ENCODE measurements at places on chromosomes 6 and 20.

- no peak for DNase-seq
These were observed 140.5 kb downstream of the CD83 start for GRCh38 chr6:14258117-14258516.

DNA sequence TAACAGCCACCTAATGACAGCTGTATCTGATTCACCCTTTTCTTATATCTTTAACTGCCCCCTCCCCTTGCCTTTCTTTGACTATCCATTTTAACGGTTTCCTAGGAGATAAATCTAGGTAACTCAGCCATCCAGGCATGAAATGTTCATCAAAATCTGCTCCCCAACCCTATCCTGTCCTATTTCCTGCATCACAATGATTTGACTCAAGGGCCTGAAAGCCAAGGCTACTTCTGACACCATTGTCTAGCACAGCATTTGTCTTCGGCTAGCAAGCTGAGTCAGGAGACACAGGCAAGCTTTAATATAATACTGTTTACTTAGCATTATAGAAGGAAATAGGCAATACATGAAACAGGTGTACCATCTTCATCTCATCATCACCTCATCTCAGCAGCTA, 31.6 kb upstream of the MANEA start:
- no peak for DNase-seq

DNA sequence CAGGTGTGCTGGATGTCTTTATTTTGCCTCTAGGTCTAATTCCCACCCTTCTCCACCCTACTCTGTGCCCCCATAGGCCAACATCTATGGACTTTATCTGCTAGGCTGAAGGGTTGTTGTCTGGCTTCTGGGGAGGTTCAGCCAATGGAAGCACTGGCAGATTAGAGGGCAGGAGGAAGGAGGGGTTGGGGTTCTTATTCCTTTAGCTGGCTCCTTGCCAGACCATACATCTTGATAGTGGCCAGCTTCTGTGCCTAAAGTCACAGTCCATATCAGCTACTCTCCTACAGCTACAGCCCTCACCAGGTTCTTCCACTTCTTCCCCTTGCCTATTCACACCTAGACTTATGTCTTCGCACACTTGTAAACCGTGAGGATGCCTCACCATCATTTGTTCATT, 41.1 kb downstream of the ROS1 start:
- DNase-seq, result no peak

- DNase-seq, result no peak
These were observed 157.4 kb downstream of the EYA2 start for GRCh38 chr20:47051936-47052526.

DNA sequence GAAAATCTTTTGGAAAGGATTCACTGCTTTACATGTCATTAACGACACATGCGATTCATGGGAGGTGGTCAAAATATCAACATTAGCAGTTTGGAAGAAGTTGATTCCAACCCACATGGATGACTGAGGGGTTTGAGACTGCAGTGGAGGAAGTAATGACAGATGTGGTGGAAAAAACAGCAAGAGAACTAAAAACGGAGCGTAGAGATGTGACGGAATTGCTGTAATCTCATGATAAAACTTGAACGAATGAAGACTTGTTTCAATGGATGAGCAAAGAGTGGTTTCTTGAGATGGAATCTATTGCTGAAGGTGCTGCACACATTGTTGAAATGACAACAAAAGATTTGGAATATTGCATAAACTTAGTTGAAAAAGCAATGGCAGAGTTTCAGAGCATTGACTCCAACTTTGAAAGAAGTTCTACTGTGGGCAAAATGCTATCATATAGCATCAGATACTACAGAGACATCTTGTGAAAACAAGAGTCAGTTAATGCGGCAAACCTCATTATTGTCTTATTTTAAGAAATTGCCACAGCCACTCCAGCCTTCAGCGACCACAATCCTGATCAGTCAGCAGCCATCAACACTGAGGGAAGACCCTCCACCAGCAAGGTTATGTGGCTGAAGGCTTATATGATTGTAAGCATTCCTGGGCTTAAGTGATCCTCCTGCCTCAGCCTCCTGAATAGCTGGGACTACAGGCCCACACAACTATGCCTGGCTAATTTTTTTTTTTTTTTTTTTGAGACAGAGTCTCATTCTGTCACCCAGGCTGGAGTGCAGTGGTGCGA, 19.2 kb downstream of the SRSF3 start:
- DNase-seq, result no peak

DNA sequence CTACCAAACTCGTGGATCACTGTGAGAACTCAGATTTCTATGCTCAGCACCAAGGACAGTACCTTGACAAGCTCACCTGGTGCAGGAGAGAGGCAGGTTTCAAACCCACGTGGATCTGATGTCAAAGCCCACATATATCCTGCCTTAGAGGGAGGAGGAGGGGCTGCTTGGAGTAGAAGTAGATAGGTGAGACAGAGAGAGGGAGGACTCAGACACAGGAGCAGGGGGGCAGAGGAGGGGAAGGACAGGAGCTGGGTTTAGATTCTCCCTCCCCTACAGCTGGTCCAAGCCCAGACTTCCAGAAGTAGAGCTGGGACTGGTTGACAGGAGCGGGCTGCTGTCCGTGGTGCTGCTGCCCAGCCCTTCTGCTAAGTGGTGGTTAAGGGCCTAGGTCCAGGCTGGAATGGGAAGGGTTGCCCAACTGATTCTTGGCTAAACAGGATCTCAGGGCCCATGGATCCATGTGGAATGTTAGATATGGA, 77.5 kb downstream of the CDH22 start:
- no peak for DNase-seq

GRCh38 chr20:36279776-36280175, 26.4 kb upstream of the DLGAP4 start:
- no peak for DNase-seq

GRCh38 chr6:42403831-42404230, 47.9 kb downstream of the TRERF1 start:
- no peak for DNase-seq

DNA sequence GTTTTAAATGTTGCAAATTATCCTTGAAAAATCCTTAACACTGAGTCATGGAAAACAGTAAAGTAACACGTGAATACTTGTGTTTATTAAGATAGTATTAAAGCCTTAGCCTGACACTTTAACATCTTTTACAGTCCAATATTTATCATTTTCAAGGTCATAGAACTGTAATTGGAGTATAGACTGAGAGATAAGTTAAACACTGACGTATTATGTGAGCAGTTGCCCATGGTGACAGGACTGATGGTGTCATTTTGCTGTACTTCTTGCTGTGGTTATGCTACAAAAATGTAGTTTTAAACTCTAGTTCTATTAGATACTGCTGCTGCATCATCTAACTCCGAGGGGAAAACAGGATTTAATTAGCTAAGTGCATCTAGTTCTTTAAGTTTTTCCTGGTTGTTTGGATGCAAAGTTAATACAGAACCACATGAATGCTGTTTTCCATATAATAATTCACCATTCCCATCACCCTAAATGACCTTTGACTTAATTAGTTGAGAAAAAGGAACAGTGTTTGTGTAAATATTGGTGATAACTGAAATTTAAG, 37.8 kb downstream of the SLC2A12 start:
- no peak for DNase-seq

GRCh38 chr20:47682028-47682783, 103.1 kb downstream of the SULF2 start:
- DNase-seq, result no peak

- no peak for DNase-seq
These were observed 10.7 kb downstream of the SLC9A8 start for GRCh38 chr20:49823152-49823847.

DNA sequence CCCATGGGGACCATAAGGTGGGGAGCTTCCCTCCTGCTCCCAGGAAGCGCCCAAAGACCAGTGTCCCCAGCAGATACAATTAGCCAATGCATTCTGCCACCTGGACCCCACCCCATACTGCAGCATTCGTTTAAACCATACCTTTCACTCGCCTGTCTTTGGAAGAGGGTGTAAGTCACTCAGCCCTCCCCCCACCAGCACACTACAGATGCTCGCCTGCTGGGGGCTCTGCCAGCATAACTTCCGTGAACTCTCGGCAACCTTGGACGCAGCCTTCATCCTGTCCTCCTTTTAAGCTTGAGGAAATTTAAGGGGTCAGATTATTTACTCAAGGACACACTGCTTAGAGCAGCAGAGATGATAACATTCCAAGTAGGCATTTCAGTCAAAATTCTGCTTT, 94.4 kb upstream of the NAA20 start:
- no peak for DNase-seq

GRCh38 chr20:50695135-50695872, 4.0 kb upstream of the RIPOR3 start:
- no peak for DNase-seq

GRCh38 chr6:156864557-156864956, 87.4 kb downstream of the ARID1B start:
- DNase-seq, result no peak

GRCh38 chr20:41433203-41433602, 66.6 kb upstream of the EMILIN3 start:
- DNase-seq, result no peak

- DNase-seq, result no peak
These were observed at the start of gene DNAH8 for GRCh38 chr6:38715016-38715689. Gene DNAH8 (plus strand): TSS chr6:38715311. CDS start chr6:38722810, 7,499 bp downstream.

- DNase-seq, result no peak
These were observed 413 bp downstream of the PTPRA start for GRCh38 chr20:2873747-2874041.

- DNase-seq, result no peak
These were observed 73.0 kb upstream of the BCLAF1 start for GRCh38 chr6:136362421-136363356.

GRCh38 chr6:20266851-20267608, 54.8 kb upstream of the MBOAT1 start:
- no peak for DNase-seq

DNA sequence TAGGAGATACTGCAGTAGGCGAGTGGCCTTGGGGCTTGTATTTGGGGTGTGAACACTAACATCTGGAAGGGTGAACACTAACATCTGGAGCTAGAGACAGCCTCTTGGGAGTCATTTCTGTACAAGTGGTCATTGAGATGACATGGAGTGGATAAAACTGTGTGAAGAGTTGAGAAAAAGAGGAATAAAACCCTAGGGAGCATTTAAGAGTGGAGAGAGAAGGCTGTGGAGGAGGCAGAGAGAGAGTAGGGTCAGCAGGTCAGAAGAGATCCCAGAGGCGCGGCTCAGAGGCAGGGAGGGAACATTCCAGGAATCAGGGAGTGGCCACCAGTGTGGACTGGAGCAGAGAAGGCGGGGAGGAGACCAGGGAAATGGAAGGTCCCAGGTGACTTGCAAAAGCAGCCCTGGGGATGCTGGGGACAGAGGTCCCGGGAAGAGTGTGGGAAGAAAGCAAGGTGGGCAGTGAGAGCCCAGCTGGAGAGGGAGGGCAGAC, 202.0 kb upstream of the RNF24 start:
- DNase-seq, result no peak

GRCh38 chr6:143363299-143363698, 87.2 kb downstream of the ADAT2 start:
- no peak for DNase-seq

DNA sequence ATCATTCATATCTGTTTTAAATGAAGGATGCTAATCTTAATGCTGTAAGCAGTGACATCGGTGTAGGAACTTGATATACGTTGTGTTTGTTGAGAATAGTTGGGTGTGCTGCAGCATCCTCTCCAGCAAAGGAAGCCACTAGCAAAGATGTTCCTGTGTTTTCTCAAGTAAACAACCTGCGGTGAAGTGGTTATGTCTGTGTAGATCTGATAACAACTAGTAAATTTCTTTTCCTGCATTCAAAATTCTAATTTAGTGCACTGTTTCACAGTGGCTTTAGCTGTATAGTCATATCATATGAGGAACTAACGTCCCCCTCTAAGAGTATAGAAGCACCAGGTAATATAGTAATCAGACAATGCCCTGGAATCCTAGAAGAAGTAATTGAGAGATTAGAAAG, 38.7 kb downstream of the NCOA7 start:
- no peak for DNase-seq

DNA sequence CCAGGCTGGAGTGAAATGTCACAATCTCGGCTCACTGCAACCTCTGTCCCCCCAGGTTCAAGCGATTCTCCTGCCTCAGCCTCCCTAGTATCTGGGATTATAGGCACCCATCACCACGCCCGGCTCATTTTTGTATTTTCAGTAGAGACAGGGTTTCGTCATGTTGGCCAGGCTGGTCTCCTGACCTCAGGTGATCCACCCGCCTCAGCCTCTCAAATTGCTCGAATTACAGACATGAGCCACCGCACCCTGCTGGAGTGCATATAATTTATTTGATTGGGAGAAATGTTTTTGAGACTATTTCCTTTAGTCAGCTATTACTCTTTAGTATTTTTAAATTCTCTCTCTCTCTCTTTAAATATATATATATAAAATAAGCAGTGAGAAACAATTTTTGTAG, 29.8 kb downstream of the FAM83B start:
- DNase-seq, result no peak

DNA sequence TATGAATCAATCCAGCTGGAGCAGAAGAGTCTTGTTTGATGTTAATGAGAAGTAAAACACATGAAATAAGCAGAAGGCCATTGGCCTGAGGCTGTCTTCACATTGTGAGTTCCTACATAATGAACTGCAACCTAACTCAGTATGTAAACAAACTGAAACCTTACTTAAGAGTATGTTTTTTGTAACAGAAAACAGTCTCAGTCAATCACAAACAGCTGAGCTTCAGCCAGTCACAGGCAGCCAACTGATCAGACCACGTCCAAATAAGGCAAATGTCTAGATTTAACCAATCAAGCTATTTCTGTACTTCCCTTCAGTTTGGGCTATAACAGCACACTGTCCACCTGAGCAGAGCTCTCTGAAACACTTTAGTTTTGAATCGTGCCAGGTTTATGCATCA, 234.7 kb downstream of the TRDN start:
- no peak for DNase-seq

GRCh38 chr20:47782076-47782475, 3.2 kb downstream of the SULF2 start:
- DNase-seq, result no peak

GRCh38 chr6:169972101-169972651, 220.8 kb downstream of the ERMARD start:
- no peak for DNase-seq

DNA sequence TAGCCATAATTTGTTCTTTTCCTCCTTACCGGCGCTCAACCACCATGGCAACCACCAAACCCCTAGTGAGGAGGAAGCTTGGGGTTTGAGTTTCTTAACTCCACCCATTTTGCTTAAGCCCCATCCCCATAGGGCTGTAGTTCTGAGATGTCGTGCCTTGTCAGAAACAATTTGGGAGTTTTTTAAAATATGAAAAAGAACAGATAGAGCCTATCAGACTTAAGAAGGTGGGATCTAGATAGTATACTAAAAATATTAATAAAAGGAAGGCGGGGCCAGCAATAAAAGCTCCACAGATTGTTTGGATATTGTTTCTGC, 5.6 kb downstream of the BRD2 start:
- DNase-seq, result no peak

DNA sequence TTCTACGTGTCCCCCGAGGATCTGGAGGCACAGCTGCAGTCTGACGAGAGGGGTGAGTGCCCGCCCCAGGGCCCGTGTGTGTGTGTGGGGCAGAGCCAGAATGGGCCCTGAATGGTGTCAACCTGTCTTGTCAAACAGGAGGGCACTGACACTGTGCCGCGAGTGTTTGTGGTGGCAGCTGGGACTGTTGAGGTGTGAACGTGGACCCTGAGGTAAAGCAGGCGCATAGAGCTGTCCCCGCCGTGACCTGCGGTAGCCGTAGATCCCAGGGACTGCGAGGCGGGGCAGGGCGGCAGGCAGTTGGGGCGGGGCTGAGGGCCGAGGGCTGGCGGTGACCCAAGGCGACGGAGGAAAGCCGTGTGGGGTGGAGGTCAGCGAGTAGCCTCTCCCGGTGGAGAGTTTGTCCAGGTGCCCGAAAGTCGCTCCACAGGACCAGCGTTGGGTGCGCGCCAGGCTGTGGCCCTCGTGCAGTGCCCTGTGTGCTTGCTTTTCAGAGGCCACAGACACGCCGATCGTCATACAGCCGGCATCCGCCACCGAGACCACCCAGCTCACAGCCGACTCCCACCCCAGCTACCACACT, 25.2 kb downstream of the UCKL1 start:
- DNase-seq, result no peak
